ENCODE measurements at places on chromosomes 4 and X.

DNA sequence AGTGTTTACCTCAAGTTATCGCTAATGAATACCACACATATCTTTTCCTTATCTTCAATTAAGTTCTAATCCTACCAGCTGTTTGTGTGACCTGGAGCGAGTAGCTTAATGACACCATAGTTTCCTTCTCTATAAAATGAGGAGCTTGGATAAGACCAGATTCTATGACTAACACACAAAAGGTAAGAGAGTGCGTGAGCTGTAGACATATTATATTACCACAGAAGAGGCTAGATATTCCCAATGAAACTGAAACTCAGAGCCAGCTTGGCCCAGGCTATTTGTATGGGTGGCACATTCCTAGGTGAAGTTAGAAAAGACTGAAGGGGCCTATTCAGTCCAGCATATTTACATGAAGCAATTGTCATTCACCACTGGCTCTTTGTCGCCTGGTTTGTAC is 30.2 kb downstream of the ASB5 start:
- no peak for DNase-seq

DNA sequence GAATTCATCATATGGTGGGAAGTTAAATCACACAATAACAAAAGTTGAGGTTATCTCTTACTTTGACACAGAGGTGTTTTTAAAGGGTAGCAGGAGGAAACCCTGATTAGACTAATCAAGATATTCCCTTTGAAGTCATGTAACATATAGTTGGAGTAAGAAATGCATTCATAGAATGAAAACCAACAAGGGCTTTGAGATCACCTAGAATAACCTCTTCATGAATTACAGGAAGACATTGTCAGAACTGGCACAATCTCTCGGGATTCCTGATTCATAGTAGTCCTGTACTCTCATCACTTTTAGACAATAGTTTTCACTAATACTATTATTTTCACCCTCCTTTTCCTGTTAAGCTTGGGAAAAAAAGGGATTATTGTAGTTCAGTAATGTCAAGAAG is 170.2 kb downstream of the PPP3CA start:
- no peak for DNase-seq

- DNase-seq = no peak
These were observed 23.9 kb upstream of the CXCL13 start for GRCh38 chr4:77581724-77582123.

DNA sequence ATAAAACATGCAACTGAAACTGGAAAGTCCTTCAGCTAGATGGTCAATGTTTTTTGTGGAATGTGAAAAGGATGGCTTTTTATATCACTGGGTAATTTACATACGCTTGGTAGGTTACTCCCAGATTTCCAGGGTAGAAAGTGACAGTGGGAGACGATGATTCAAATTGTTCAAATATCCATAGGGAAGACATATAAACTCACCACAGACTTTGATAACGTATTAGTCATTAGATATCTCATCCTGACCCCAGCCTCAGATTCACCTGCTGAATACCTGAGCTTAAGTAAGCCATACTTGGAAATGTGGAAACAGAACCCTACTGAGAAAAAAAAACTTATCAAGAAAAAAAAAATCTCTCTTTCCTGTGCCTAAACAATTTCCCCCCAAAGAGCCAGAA is 169.4 kb downstream of the ZNF674 start:
- no peak for DNase-seq

GRCh38 chr4:184471881-184472613 is 2.3 kb downstream of the IRF2 start:
- no peak for DNase-seq

DNA sequence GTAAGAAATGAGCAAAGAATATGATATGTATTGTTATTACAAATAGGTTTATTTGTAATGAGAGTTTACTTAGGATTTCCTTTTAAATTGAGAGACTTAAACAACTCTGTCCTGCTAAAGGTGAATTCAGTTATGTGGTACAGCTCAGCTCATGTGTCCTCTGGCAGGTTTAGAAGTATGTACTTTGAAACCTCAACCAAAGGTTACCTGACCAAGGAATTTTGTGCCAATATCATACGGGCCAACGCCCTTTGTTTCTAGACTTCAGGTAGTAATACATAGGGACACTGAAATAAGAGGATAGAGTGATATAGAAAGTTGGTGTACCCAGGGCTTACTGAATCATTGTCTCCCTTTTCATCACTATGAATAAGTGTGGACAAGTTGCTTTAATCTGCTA is 25.7 kb downstream of the SLAIN2 start:
- DNase-seq = no peak

DNA sequence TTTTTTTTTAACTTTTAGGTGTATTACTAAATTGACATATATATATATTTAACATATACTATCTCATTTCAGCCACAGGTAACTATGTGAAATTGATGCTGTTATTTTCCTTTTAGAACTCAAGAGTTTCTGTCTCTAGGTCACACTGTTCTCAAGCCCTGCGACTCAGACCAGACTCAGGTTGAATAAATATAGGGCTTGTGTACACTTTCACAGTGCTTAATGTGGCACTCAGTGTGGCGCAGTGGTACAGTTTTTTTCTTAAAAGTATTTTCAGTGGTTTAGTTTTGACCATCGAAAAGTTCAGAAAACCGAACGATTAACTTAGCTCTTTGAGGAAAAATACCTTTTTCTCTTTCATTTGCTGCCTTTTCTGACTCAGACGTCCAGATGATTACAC is 24.7 kb downstream of the PACRGL start:
- DNase-seq = no peak

DNA sequence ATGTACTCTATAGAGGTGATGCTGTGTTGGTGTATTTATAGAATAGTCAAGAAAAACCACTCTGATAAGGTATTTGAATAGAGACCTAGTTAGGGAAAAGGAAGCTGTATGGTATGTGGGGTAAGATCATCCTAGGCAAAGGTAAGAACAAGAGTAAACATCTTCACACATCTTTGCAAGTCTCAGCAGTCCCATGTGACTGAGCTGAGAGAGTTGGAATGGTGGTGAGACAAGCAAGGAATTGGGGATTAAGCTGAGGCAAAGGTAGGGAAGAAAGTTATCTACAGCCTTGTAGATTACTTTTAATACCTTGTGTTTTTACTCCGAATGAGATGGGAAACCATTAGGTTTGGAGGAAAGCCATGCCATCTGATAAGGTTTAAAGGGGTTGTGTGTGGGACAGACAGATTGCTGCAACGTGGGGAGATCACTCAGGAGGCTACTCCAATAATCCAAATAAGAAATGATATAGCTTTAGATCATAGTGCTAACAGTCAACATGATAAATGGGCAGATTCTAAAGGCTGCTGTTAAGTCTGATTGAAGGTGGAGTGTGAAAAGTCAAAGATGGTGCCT is 31.7 kb upstream of the MANBA start:
- DNase-seq = no peak

All from GM12891 (cell line).